ENCODE measurements at places on chromosomes 7 and 10.
A peak's percentile ranks its signal among the peaks of the same experiment; 100 is the strongest.

GRCh38 chr7:73354196-73354595, 26.2 kb downstream of the FKBP6 start:
- no peak for DNase-seq

GRCh38 chr7:107474104-107474521, 4.3 kb downstream of the GPR22 start:
- no peak for DNase-seq

DNA sequence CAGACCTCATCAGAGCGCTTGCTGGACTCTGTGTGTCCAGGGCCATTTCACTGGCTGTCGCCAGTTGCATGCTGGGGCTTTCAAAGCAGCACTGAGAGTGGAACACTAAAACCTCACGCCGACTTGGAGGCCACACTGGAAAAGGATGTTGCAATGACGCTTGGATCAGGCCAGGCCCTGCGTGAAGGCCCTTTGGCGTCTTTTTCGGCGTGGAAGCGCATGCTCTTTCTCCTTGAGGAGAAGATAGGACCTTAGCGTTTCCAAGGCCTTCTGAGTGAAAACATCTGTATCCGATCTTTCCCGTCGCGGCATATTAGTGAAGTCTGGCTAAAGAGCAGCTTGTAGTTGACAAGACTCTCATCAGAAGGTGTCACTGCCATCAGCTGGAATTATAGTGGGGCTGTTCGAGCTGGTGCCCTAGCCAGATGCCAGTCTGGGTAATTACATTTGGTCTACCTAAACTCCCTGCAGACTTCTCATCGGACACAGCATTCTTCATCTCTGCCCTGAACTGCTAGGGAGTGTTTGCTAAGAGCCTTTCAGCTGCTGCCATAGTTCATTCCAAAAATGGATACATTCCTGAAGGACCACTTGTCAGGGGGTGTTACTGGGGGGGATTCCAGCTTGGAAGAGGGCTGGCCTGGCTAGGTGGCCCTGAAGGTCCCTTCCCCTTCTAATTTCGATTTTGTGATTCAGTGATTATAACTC, 167.7 kb upstream of the TCF7L2 start:
- DNase-seq: no peak

GRCh38 chr7:18177815-18178660, 150.4 kb upstream of the PRPS1L1 start:
- no peak for DNase-seq

DNA sequence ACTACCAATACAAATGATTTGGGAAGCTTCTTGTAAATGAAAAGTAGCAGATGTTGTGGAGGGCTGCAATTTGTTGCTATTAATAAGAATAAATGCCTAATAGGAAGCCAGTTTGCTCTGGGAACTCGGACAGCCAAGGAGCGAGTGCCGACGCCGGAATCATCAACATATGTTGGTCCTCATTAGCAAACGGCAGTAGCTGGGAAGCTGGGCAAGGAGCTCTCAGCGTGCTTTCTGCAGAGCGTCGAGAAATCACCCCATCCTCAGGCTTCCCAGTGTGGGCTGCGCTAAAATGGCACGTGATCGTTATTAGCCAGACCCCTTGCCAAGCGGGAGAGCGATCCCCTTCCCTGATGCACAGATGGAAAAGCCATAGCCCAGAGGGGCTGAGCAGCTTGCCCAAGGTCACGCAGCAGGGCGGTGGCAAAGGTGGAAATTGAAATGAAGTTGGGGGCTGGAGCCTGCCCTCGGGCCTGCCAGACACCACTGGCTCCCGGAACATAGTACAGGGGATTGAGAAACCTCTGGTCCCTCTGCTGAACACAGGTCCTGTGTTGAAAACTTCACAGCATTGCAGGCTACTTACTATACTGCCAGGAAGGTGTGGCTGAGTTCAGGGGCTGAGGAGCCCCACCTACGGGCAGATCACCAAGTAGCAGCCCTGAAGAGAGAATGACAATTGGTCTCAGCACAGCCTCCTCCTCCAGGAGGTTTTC, 326.9 kb downstream of the PLXNA4 start:
- DNase-seq: no peak

- no peak for DNase-seq
Observed at GRCh38 chr7:45082831-45083331, 5.9 kb downstream of the NACAD start.

DNA sequence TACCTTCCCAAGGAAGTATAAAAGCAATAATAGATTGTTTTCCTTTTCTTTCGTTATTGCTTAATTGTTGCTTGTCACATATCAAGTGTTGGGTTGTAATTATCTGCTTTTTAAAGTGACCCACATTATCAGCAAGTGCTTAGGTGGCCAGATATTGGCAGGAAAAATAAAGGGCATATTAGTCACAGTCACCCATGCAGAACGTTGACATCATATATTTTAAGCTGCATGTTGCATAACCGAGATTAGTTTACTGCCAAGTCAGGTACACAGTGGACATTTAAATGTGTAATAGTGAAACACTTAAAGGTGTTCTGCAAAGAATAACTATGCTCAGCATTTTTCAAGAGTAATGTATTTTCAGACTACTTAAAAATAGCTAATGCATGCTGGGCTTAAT, 11.4 kb downstream of the NEBL start:
- DNase-seq: no peak

- peak; percentile 39 for DNase-seq
Observed at GRCh38 chr7:151448261-151449252, 8.6 kb upstream of the CRYGN start.

DNA sequence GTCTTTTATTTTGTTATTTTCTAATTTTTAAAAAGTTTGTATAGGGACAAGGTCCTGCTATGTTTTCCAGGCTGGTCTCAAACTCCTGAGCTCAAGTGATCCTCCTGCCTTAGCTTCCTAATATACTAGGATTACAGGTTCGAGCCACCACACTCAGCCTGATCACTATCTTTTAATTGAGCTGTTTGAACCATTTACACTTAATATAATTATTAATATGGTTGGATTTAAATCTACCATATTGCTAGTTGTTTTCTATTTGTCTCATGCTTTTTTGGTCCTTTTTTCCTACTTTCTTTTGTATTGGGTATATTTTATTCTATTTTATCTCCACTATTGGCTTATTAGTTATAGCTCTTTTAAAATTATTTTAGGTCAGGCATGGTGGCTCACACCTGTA, 13.2 kb upstream of the CNOT4 start:
- no peak for DNase-seq

DNA sequence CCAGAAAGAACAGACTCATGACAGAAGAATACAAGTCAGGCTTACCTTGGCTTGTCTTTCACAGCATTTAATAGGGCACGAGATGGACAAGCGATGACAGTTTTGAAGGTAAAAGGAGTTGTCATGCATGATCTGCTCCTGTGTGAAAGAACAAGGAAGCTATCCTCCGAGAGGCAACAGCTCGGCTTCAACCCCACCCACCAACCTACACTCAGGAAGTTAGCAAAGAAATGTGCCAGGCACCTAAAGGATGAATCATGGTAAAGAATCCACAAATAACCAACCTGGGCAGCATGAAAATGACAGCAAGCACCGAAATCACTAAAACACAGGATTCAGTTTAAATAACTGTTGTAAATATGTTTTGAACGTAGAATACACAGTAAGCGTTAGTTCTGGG, 700.2 kb downstream of the TYW1 start:
- no peak for DNase-seq

DNA sequence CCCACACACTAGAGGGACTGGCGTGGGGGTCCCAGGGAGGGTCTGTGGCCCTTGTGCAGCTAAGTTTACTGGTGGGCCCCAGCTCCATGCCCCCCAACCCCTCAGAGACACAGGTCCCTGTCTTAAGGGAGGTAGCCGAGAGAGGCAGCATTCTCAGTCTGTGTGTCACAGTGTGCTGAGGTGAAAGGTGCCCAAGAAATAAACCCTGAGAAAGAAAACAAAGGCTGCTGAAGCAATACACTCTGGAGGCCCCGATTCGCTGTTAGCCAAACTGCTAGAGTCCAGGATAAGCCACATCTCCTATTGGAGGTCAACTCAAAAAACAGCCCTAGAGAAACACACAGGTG, 28.6 kb upstream of the NDST2 start:
- DNase-seq: no peak

GRCh38 chr10:72122221-72122620, 33.9 kb upstream of the SPOCK2 start:
- DNase-seq: no peak

GRCh38 chr10:124243702-124244121, 150.3 kb upstream of the CHST15 start:
- no peak for DNase-seq

DNA sequence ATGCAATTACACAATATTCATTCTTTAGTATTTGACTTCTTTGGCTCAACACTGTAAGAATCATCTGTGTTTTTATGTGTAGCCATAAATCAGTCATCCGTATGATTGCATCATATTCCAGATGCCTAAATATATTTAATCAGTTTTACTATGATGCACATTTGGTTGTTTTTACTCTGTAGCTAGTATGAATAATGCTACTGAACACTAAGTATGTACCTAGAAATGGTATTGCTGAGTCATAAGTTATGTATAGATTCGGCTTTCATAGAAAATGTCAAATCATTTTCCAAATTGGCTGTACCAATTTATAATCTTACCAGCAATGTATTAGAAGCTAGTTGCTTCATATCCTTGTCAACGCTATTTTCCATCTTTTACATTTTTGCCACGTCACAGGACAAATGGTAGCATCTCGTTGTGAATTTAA, 197.3 kb upstream of the PLXNA4 start:
- DNase-seq: no peak

- no peak for DNase-seq
Observed at GRCh38 chr10:128579901-128580300, 453.7 kb upstream of the MKI67 start.

- DNase-seq: no peak
Observed at GRCh38 chr7:103065667-103066066, 8.9 kb downstream of the FBXL13 start.

- DNase-seq: no peak
Observed at GRCh38 chr7:71740174-71740560, 608.2 kb downstream of the GALNT17 start.

- no peak for DNase-seq
Observed at GRCh38 chr10:50740293-50740648, 535 bp downstream of the ASAH2B start.

DNA sequence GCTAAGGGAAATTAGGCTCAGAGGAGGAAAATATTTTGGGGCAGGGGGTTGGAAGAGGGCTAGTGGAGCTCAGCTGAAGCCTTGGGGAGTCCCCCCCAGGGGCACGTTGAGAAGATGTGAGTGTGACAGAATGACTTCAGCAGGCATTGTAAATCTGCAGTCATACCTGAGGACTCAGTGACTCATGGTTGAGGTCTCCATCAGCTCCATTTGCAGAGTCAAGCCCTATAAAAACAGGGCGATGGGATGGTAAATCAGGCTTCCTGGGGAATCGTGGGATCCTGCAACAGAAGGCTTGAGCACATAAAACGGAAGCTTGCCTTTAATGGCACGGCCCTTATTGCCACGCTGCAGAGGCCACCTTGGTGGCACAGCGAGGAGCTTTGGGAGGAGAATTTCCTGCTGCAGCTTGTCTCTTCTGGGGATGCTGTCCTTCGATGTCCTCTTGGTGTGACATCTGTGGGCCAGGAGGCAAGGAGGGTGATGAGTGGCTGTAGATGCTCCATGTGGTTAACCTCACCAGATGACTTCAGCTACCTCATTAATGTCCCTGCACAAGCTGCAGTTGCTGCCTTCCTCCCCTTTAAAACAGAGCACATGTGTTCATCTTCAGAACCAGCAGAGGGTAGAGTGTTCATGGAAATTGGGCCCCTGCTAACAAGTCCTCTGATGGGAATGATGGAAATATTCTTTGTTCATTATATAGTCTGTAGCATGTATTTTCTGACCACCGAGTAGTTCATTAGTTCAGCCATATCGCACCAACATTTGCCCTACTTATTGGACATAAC, 285.9 kb downstream of the LRMDA start:
- DNase-seq: no peak

DNA sequence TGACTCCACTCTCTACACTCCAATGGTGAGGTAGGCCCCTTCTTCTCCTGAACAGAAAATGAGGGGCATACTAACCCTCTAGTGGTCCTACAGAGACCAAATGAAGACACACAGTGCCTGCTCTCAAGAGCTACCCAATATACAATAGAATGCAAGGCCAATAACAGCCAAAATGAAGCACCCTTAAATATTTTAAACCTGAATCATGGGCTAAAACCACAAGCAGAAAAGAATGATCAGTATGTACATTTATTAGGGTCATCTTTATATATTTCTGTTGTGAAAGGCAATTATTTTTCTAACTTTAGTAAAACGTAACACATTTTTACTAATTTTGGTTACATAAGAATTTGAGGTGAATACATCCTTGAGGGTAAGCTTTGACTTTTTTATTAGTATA, 49.9 kb upstream of the COL1A2 start:
- DNase-seq: no peak

- no peak for DNase-seq
Observed at GRCh38 chr7:117067340-117067739, 114.0 kb downstream of the ST7 start.

DNA sequence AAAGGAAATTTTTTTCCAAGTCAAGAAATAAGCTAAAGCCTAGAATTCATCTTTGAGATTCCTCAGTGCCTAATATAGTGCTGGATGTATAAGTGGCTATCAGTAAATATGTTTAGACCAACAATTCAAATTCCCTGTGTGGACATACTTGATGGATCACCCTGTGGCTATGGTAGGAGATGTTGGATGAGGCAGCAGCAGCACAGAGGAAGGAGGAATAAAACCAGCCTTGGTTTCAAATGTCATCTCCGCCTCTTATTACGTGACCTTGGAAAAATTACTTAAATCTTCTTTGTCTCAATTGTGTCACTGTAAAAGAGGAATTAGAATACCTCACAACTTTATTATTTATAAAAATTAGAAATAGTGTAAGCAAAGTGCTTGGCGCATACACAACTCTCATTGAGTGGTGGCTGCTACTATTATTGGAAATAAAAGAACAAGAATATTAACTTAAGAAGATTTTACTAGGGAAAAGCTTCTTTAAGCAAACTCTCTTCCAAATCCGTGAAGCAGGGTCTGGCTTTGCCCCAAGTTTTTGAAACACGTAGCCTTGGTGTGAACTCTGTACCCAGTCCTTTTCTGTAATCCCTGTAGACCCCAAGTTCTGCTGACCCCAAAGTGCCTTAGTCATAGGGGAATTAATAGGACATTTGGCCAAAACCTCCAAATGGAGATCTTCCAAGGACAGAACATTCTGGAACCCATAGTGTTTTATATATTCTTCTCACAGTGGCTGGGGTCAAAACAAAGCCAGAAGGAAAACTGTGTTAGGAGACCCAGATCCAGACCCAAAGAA, 283.8 kb downstream of the PTEN start:
- DNase-seq: no peak

DNA sequence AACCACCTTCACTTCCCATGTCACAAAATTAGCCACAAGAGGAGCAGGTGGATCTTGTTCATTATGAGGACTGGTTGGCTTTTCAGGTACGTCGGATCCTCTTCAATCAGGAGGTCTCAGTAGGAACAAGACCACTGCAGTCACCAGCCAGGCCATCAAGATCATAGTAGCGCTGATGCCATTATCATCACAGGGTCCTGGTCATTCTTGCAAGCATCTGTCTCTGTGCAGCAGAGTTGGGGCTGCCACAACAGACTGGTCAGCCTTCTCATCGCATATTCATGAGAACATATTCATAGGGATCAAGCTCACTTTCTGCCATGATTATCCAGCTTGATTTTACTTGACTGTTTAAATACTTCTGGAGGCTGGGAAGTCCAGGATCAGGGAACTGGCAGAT, 67.1 kb downstream of the ADCYAP1R1 start:
- DNase-seq: no peak
